ENCODE measurements at places on chromosomes 13 and 19. TPM values are rescaled to one million over a fixed set of nuclear protein-coding genes. Genes with fewer than 3 reads are reported as not detected.

GRCh38 chr13:88303605-88304004 lies 632.4 kb downstream of the SLITRK5 start:
- DNase-seq: no peak

The ISOC2 gene
- total RNA-seq: 31.3 TPM

DNA sequence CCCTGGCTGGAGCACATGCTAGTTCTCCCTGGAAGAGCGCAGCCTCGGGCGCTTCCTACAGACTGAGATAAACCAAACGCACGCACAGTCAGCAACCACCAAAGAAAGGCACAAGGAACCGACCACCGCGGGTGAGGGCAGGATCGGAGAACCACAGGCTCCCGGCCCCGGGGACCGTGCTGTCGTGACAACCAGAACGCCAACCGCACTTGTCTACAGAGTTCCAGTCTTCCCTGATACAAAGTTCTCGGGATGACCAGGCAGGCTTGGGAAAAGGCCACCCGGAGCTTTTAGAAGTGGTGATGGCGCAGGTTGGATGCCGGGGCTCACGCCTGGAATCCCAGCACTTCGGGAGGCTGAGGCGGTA lies 33.1 kb upstream of the CACTIN start:
- DNase-seq: no peak

- no peak for DNase-seq
These were observed 175.1 kb downstream of the ITGBL1 start for GRCh38 chr13:101627556-101627943.

GRCh38 chr19:58558066-58558622 lies at the start of gene UBE2M:
Gene UBE2M (minus strand): TSS chr19:58558611. CDS start chr19:58558381, 230 bp downstream.
- peak; percentile 54 for DNase-seq

The RNF225 gene
- 1.6 TPM for total RNA-seq

The NCAN gene
- 0.20 TPM for total RNA-seq

DNA sequence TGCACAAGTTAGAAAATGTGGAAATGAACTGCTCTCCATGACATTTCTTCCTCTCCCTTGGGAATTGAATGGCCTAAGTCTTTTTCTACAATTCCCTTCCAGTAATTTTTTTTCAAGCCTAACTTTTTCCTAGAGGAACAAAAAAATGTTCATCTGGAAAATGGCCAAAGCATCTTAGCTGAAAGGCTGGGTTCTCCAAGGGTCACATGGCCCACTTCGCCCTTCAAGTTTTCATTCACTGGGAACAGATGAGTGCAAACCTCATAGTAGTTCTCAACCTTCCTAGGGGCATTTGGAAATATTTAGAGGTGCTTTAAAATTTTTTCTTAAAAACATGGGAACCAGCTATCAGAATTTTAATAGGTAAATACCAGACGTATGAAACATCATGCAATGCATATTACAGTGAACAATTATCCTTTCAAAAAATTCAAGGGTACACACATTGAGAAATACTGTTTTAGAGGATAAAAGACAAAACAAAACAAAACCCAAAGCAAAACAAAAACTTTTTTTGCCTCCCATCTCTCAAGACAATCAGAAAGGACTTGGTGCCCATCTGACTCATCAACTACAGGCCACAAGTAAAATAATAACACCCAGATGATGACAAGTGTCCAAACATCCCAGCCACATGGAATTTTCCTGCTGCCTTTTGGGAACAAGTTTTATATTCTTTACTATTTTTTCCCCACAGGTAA lies 208.8 kb downstream of the SLITRK6 start:
- no peak for DNase-seq

GRCh38 chr19:5893907-5894703 lies 9.5 kb downstream of the NDUFA11 start:
- no peak for DNase-seq

DNA sequence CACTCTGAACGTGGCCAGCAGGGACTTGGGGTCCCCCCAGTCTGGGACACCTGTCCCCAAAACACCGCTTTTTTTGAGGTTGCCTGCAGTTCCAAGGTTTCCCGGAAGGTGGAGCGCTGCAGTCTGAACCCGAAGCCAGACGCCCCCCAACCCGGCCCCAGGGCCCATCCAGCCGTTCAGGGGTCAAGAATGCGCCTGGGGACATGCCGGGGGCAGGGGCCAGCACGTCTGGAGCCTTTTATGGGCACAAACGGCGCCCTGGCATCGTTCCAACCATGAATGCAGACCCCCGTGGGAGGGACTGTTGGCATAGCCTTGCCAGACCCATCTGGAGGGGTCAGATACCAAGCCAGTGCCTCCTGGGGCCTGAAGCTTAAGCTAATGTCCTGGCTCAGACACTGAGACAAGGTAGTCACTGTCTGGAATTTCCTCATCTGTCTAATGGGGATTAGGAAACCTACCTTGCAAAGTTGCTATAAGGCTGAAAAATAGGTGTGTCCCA lies 6.9 kb downstream of the S1PR5 start:
- DNase-seq: peak; percentile 55

GRCh38 chr13:109840201-109840892 lies 54.0 kb upstream of the IRS2 start:
- no peak for DNase-seq

- no peak for DNase-seq
These were observed 113.3 kb downstream of the LMO7 start for GRCh38 chr13:75749407-75749806.

DNA sequence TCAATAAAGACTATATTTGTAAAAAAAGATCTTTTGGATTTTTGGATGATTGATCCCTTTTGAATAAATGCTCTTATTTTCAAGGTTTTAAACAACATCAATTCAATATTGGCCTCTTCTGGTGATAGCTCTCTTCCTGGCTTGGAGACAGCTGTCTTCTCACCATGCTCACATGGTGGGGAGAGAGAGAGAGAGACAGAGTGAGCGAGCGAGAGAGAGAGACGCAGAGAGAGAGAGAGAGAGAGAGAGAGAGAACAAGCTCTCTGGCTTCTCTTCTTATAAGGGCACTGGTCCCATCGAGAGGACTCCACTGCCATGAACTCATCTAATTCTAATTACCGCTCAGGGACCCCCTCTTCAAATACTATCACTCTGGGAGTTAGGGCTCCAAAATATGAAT lies 32.1 kb upstream of the FARP1 start:
- no peak for DNase-seq

The C19orf12 gene
- total RNA-seq: 47.9 TPM

DNA sequence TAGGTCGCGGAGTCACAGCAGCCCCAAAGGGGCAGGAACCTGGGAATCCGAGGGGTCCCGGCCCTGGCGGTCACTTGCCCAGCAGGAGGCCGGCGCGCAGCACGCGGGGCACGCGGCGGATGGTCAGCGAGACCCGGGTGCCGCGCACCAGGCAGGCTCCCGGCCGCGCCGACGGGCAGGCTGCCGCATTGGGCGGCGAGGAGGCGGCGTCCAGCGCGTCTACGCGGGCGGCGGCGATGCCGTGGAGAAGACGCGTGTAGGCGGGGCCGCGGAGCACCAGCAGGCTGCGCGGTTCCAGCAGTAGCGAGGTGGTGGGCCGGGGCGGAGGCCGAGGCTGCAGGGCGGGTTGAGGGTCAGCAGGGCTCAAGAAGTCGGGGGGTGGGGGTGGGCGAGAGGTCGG lies 607 bp upstream of the SYNE4 start:
- DNase-seq: peak; percentile 51

GRCh38 chr19:10095622-10095947 lies 6.9 kb downstream of the ANGPTL6 start:
- DNase-seq: no peak

DNA sequence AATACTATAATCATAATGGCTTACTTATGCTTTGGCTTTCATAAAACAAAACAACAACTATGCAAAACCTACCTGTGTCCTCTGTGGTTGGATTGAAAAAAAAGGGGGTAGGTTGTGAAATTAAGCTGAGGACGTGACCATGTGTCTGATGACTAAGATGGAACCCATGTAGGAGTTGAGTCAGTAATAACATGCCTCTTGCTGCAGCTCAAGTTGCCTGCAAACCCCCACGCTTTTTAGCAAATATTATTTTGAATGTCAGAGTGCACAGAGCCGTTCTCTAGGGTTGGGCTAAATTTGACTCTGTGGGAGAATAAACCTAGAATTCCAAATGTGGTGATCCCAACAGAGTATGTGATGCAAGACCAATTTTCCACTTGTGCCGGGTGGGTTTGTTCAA lies 209.3 kb downstream of the KCNRG start:
- no peak for DNase-seq

The AXL gene
- 0.18 TPM for total RNA-seq

DNA sequence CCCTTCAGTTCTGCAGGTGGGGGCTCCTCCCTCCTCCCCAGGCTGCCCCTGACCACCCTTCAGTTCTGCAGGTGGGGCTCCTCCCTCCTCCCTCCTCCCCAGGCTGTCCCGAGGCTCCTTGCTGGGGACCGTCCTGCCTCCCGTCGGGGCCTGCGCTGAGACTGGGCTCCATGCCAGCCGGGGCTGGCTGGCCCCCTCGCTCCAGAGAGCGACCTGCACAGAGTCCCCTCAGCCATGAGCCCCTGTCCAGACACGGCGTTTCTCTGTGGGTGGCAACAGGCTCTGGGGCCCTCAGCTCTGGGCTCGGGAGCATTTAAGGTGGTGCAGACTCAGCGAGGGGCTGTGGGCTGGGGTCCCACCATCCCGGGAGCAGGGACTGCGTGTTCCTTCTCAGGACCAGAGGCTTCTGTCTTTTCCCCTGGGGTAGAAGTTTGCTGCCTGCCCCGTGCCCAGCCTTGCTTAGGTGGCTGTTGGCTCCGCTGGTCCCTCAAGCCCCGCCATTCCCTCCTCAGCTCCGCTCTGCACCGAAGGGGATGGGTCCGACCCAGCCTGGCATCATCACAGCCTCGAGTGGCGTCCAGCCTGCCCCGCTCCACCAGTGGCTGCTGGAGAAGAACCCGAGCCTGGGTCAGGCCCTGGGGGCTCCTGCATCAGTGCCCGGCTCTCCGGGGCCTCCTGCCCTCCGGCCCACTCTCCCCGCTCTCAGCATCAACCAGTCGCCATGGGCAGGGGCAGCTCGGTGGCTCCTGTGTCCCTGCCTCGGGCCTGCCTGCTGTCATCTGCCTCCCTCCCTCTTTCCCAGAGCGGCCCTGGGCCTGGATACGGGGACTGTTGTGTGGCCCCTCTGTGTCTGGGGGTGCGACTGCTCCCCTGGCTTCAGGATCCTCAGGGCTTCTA lies 27.6 kb downstream of the CSNK1G2 start:
- DNase-seq: no peak

GRCh38 chr13:98503175-98504028 lies 73.5 kb downstream of the STK24 start:
- DNase-seq: no peak

The MCF2L gene
- not detected for total RNA-seq

GRCh38 chr13:112509190-112509589 lies 78.8 kb downstream of the TUBGCP3 start:
- no peak for DNase-seq

GRCh38 chr13:51844862-51845573 lies at the start of gene TMEM272:
Gene TMEM272 (minus strand): TSS chr13:51845177. CDS start chr13:51838530, 6,647 bp downstream.
- DNase-seq: peak; percentile 28

The WASF3 gene
- 0.13 TPM for total RNA-seq

The C19orf38 gene
- total RNA-seq: 4.0 TPM

The CGB5 gene
- not detected for total RNA-seq

- DNase-seq: no peak
These were observed 52.8 kb downstream of the ZNF823 start for GRCh38 chr19:11685676-11686650.

The SLC25A41 gene
- total RNA-seq: 0.24 TPM

GRCh38 chr13:74464670-74465069 lies 330.5 kb upstream of the KLF12 start:
- no peak for DNase-seq

GRCh38 chr19:51546650-51547396 lies 15.4 kb upstream of the SIGLEC6 start:
- no peak for DNase-seq

DNA sequence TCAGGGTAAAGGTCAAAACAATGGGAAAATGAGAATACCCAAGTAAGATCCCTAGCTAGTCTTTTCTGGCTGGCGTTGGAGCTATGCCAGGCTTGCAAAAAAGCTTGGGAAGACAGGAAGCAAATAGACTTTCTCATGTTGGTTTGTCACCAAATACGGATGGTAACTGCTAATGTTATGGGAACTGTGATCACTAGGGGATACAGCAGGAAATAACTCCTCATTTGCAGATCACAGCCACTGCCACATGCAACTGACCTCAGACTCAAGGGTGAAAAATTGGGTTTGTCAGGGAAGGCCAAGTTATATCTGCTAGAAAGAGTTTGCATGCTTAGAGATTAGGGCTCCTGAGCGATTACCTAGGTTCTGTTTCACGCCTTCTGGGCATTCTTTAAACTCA lies 162.9 kb downstream of the NHLRC3 start:
- DNase-seq: no peak

GRCh38 chr13:112835796-112836195 lies 133.2 kb upstream of the MCF2L start:
- DNase-seq: no peak

GRCh38 chr19:7504684-7505083 lies 11.2 kb upstream of the ZNF358 start:
- no peak for DNase-seq

DNA sequence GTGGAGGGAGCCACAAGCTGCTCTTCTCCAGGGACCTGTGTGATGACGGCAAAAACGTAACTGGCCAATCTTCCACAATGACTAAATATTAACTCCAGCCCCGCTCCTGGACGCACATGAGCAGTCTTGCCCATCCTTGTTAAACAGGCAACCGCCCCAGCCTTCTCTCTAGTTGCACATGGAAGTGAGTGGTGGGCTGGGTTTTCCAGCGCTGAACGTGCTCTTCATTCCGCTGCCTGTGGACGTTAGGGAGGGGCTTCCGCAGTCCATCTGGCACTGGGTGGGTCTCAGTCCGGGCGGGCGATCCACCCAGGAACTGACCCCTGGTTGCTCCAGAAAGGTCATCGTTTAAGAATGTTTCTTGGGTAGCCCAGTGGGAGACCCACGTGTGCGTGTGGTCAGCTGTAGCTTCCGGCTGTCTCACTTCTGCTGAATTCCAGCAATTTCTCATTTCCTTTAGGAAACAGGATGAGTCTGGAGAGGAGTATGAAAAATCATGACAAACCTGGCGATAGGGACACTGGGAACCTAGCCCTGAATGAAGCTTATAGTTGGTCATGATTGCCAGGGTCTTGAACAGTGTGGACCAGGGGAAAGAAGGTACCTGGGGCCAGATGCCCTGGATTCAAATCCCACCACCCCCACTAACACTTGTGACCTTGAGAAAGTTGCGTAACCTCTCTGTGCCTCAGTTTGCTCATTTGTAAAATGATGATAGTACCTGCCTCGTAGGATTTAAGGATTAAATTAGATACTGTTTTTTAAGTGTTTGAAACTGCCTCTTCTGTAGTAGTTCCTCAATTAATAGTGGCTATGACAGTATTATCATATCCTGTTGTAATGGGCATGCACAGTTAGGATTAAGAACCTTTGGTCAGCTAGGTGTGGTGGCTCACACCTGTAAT lies 92.6 kb downstream of the SIPA1L3 start:
- no peak for DNase-seq

- no peak for DNase-seq
These were observed 118.7 kb downstream of the POSTN start for GRCh38 chr13:37479916-37480315.

The FLT1 gene
- 45.6 TPM for total RNA-seq
